ENCODE measurements at places on chromosomes 4 and X. TPM values are rescaled to one million over a fixed set of nuclear protein-coding genes. Genes with fewer than 3 reads are reported as not detected.

DNA sequence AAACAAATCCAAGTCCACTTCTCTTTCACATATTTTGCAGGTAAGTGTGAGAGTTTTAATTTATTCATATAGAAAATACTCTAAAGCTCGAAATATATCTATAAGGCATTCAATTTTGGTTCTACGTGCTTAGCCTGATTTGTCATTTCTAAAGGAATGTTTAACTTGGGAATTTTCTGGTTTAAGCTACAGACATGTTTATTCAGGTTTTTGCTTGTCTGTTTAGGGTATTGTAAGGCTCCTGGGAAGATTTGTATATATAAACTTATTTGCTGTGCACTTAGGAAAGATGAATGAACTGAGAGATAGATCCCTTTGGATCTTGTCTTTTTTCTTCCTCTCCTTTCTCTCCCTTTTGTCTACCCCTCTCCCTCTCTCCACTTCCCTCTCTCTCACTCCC, 185.9 kb upstream of the NEIL3 start:
- no peaks in the 10 kb centered on the region for H3K4me1 ChIP-seq
- H3K27ac ChIP-seq, result no peak overlapping the region
- H3K27me3 ChIP-seq, result no peaks in the 10 kb centered on the region
- DNase-seq, result no peak
- no peak overlapping the region for H3K4me3 ChIP-seq
- H3K36me3 ChIP-seq, result no peaks in the 10 kb centered on the region

GRCh38 chrX:85111347-85111746, 107.7 kb downstream of the APOOL start:
- H3K4me1 ChIP-seq, result no peaks in the 10 kb centered on the region
- no peaks in the 10 kb centered on the region for H3K36me3 ChIP-seq
- H3K27ac ChIP-seq, result no peak overlapping the region
- no peak overlapping the region for H3K4me3 ChIP-seq
- DNase-seq, result no peak

DNA sequence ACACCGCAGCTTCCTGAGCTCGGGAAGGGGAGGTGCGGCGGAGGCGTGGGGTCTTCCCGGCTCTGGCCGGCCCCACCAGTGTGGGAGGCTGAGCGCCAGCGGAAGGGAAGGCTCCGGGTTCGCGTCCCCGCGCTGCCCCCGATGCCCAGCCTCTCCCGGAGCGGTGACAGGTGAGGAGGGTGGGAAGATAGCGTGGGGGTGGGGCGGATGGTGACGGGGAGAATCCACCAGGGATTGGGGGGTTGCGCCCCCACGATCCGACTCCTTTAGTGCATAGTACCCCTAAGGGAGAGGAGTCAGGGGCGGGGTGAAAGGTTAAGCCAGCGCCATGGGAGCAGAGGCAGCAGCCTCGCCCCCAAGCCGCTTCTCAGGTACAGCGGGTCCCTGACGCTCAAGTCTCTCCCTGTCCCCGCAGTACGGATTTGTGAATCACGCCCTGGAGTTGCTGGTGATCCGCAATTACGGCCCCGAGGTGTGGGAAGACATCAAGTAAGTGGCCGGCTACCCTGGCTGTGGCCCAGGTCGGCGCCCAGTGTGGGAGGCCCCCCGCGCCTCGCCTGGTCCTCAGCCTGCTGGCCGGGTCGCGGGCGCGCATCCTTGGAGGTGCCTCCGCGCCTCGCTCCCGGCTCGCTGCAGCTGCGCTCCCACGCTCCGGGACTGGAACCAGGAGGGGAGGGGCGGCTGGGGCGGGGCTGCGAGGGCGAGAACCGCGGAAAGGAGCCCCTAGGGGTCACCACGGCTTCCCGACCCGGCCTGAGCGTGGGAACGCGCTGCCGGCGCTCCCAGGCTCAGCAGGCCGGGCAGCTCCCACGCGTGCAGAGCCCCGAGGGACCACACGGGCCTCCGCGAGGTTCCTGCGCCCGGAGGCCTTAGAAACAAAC, 791 bp downstream of the GUCY1B1 start:
- peak overlapping the region; percentile 78 for H3K4me3 ChIP-seq
- no peak for DNase-seq
- H3K27ac ChIP-seq, result peak overlapping the region; percentile 95
- peaks cover 44% of the 10 kb centered on the region for H3K4me1 ChIP-seq

- no peaks in the 10 kb centered on the region for H3K27me3 ChIP-seq
- H3K4me3 ChIP-seq, result no peak overlapping the region
- DNase-seq, result no peak
- no peaks in the 10 kb centered on the region for H3K36me3 ChIP-seq
- peaks cover 6% of the 10 kb centered on the region for H3K4me1 ChIP-seq
These were observed 18.5 kb downstream of the TLR10 start for GRCh38 chr4:38764277-38764676.

GRCh38 chrX:142998447-142999198, 27.1 kb upstream of the SPANXN4 start:
- H3K27me3 ChIP-seq, result no peaks in the 10 kb centered on the region
- H3K4me3 ChIP-seq, result no peak overlapping the region
- DNase-seq, result no peak
- H3K36me3 ChIP-seq, result no peaks in the 10 kb centered on the region

GRCh38 chr4:88489100-88489761, 32.3 kb downstream of the HERC5 start:
- no peak overlapping the region for H3K27ac ChIP-seq
- no peak for DNase-seq
- no peaks in the 10 kb centered on the region for H3K27me3 ChIP-seq
- peaks cover 20% of the 10 kb centered on the region for H3K36me3 ChIP-seq
- no peaks in the 10 kb centered on the region for H3K4me1 ChIP-seq

- peaks cover 43% of the 10 kb centered on the region for H3K4me1 ChIP-seq
- DNase-seq, result no peak
- H3K27ac ChIP-seq, result no peak overlapping the region
- H3K27me3 ChIP-seq, result no peaks in the 10 kb centered on the region
- H3K36me3 ChIP-seq, result no peaks in the 10 kb centered on the region
- no peak overlapping the region for H3K4me3 ChIP-seq
These were observed 327.2 kb downstream of the NKX6-1 start for GRCh38 chr4:84171871-84172270.

GRCh38 chr4:153243468-153243867, 39.2 kb downstream of the TRIM2 start:
- DNase-seq, result no peak

- H3K27me3 ChIP-seq, result no peaks in the 10 kb centered on the region
- DNase-seq, result no peak
- no peak overlapping the region for H3K4me3 ChIP-seq
These were observed 1.5 kb downstream of the MND1 start for GRCh38 chr4:153346031-153346430.

- H3K36me3 ChIP-seq, result peaks cover 24% of the 10 kb centered on the region
- H3K27me3 ChIP-seq, result no peaks in the 10 kb centered on the region
- H3K4me3 ChIP-seq, result no peak overlapping the region
- no peak for DNase-seq
- H3K4me1 ChIP-seq, result peaks cover 27% of the 10 kb centered on the region
These were observed 87.2 kb downstream of the MAOA start for GRCh38 chrX:43743100-43743822.

DNA sequence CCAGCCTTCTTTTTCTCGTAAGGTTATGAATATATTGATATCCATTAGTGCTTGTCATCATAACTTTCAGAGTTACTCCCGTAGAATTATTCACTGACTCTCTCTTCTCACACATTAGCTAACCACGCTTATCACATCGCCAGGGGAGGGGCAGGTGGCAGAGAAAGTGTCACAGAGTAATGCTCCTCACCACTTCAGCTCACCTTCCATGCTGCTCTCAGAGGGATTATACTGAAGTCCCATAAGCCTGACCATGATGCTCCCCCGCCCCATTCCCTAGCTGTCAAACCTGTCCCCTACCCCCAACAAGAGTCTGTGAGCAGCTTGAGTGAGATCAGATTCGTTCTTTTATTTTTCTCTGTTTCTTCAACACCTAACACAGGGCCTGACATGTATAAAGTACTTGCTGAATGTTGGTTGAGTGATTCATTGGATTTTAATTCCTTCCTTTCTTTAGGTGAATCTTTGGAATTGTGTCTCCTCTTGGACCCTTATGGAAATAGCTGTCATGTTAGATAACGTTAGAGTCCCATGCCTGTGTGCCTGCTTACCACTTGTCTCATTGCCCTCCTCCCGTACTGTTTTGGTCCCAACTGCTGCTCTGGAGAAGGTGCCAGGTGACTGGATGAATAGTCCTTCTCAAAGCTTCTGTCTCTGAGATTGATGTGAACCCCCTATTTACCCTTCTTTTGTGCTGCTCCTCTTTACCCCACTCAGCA, 55.1 kb downstream of the RS1 start:
- no peak overlapping the region for H3K4me3 ChIP-seq
- DNase-seq, result no peak
- no peaks in the 10 kb centered on the region for H3K4me1 ChIP-seq
- H3K27ac ChIP-seq, result no peak overlapping the region
- no peaks in the 10 kb centered on the region for H3K36me3 ChIP-seq

- no peak overlapping the region for H3K4me3 ChIP-seq
- no peak for DNase-seq
- H3K36me3 ChIP-seq, result no peaks in the 10 kb centered on the region
These were observed 89.3 kb downstream of the APBB2 start for GRCh38 chr4:41124916-41125548.

- H3K27ac ChIP-seq, result no peak overlapping the region
- no peaks in the 10 kb centered on the region for H3K4me1 ChIP-seq
- peaks cover 4% of the 10 kb centered on the region for H3K27me3 ChIP-seq
- no peak overlapping the region for H3K4me3 ChIP-seq
These were observed 35.2 kb downstream of the STAP1 start for GRCh38 chr4:67593741-67594175.

GRCh38 chrX:135295238-135295943, 13.9 kb upstream of the ETDC start:
- peaks cover 10% of the 10 kb centered on the region for H3K36me3 ChIP-seq
- peak overlapping the region; percentile 35 for H3K4me3 ChIP-seq
- no peak overlapping the region for H3K27ac ChIP-seq
- peaks cover 4% of the 10 kb centered on the region for H3K4me1 ChIP-seq
- H3K27me3 ChIP-seq, result no peaks in the 10 kb centered on the region

GRCh38 chrX:24777660-24778059, 83.9 kb downstream of the POLA1 start:
- H3K27ac ChIP-seq, result no peak overlapping the region
- no peak for DNase-seq
- no peaks in the 10 kb centered on the region for H3K4me1 ChIP-seq
- no peak overlapping the region for H3K4me3 ChIP-seq
- H3K27me3 ChIP-seq, result no peaks in the 10 kb centered on the region

GRCh38 chr4:149999485-150000074, 78.7 kb upstream of the DCLK2 start:
- H3K27ac ChIP-seq, result no peak overlapping the region
- no peak overlapping the region for H3K4me3 ChIP-seq
- H3K4me1 ChIP-seq, result peaks cover 37% of the 10 kb centered on the region
- DNase-seq, result no peak

- H3K4me1 ChIP-seq, result no peaks in the 10 kb centered on the region
- DNase-seq, result no peak
- H3K36me3 ChIP-seq, result no peaks in the 10 kb centered on the region
These were observed 221.4 kb downstream of the TACR3 start for GRCh38 chr4:103498161-103499070.

DNA sequence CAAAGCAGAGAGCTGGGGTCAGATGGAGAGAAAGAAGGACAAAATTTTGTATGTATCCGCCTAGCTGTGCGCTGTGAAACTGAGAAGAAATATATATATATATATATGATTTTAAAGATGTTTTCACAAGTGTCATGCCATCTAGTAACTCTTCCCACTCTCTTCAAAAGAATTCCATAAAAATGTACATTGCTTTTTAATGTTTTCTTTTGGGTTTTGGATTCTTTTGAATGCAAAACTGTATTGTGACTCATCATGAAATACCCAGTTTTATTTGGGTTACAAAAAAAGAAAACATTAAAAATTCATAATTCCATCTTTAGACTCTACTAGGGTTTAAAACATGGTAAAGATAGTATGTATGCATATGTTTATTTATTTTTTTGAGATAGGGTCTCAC, 34.3 kb upstream of the IGFBP7 start:
- no peak overlapping the region for H3K27ac ChIP-seq
- no peak overlapping the region for H3K4me3 ChIP-seq
- no peaks in the 10 kb centered on the region for H3K27me3 ChIP-seq
- DNase-seq, result no peak
- H3K4me1 ChIP-seq, result no peaks in the 10 kb centered on the region

GRCh38 chrX:63761639-63762038, 23.4 kb downstream of the ARHGEF9 start:
- no peaks in the 10 kb centered on the region for H3K27me3 ChIP-seq
- no peak for DNase-seq
- no peaks in the 10 kb centered on the region for H3K4me1 ChIP-seq
- H3K27ac ChIP-seq, result no peak overlapping the region

DNA sequence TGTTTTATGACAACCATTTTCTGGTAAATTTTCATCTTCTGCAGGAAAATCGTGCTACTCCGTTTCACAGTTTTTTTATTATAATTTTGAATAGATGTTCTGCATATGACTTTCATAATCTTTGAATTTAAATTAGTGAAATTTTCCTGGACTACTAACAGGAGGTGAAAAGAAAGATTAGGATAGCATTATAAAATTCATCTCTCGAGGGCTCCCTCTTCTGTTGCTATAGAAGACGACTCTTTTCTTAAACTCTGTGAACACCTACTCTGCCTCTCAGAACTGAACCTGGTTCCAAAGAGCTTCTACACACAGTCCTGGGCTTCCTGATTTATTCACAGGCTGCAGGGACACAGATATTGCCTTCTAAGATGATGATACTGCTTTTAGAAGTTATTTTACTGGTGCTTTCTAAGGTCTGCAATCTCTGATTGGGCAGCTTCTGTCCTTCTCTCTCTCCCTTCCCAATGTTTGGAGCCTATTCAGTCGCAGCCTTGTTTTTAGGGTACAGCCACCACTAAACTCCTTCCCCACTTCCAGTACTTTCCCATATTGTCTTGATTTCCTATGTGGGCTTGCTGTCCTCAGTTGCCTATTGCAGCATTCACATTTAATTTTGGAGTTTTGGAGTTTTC, 10.1 kb upstream of the SAP30 start:
- H3K27ac ChIP-seq, result no peak overlapping the region
- no peaks in the 10 kb centered on the region for H3K36me3 ChIP-seq
- H3K27me3 ChIP-seq, result no peaks in the 10 kb centered on the region
- no peaks in the 10 kb centered on the region for H3K4me1 ChIP-seq
- no peak overlapping the region for H3K4me3 ChIP-seq
- DNase-seq, result no peak

- no peak for DNase-seq
- H3K27me3 ChIP-seq, result no peaks in the 10 kb centered on the region
- H3K4me1 ChIP-seq, result no peaks in the 10 kb centered on the region
- H3K27ac ChIP-seq, result no peak overlapping the region
These were observed 520.5 kb upstream of the NR3C2 start for GRCh38 chr4:148962539-148963290.

DNA sequence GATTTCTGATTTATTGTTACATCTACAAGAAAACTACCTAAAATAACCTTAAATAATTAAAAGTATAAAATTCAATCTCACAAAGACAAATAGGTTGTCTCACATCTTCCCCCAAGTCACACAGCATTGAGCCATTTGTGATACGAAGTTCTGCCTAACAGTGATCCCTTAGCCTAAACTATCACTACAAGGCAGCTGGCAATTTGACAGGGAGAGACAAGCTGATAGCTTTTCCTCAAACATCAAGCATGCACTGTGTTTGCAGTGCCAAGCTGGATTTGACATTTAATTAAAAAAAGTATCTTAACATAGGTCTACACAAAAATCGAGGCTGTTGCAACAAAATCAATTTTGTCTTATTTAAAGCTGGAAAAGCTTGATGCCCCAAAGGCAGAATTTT, 464.7 kb upstream of the TRAM1L1 start:
- no peaks in the 10 kb centered on the region for H3K27me3 ChIP-seq
- no peaks in the 10 kb centered on the region for H3K4me1 ChIP-seq
- H3K4me3 ChIP-seq, result no peak overlapping the region
- no peaks in the 10 kb centered on the region for H3K36me3 ChIP-seq
- H3K27ac ChIP-seq, result no peak overlapping the region
- DNase-seq, result no peak

The DLG3 gene
- total RNA-seq, result 22.9 TPM

The NAP1L2 gene
- 5.0 TPM for total RNA-seq

The TMEM154 gene
- total RNA-seq, result 1.1 TPM

The PIGA gene
- 4.2 TPM for total RNA-seq

The CFP gene
- total RNA-seq, result 16.1 TPM

The PDCL2 gene
- total RNA-seq, result not detected
